ENCODE measurements at places on chromosomes 16 and 17.

DNA sequence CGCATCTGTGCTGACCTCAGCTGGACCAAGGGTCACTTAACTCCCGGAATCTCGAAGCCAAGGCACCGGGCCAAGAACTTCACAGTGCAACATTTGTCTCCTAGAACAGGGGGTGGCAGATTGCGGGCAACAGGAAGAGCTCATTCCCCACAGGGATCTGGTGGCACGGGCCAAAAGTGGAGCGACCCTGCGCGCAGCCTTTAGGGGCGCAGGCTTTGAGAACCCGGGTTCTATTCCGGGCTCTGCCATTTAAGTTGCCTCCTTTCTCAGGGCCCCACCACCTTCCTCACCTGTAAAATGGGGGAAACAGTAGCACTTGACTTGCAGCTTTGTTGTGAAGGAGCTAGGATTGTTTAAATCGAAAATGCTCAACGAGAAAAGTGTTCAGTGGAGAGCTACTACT lies 651 bp downstream of the SHMT1 start:
- no peak for DNase-seq

DNA sequence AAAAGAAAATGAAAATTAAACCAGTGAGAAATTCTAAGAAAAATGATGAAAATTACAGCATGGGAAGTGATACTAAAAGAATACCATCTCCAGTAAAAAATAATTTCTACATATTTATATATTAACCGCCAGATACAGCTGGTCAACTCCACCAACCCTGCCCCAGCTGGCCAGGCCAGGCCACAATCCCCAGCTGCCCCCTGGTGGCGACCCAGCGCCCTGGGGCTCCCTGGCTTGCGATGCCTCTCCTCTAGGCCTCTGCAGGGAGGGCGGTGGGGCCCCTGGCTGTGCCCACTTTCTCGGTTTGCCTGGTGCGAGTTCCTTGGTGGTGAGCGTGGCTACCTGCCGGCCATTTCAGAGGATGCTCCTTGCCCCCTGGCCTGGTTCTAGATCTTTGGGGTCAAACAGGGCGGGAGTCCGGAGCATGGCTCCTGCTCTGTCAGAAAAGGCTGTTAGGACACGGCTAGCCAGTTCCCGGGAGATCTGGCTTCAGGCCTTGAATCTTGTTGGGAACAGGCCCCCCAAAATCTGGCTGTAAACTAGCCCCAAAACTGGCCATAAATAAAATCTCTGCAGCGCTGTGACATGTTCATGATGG lies 14.5 kb downstream of the GLIS2 start:
- DNase-seq: no peak

GRCh38 chr17:72332367-72332766 lies 211.5 kb downstream of the SOX9 start:
- DNase-seq: no peak

DNA sequence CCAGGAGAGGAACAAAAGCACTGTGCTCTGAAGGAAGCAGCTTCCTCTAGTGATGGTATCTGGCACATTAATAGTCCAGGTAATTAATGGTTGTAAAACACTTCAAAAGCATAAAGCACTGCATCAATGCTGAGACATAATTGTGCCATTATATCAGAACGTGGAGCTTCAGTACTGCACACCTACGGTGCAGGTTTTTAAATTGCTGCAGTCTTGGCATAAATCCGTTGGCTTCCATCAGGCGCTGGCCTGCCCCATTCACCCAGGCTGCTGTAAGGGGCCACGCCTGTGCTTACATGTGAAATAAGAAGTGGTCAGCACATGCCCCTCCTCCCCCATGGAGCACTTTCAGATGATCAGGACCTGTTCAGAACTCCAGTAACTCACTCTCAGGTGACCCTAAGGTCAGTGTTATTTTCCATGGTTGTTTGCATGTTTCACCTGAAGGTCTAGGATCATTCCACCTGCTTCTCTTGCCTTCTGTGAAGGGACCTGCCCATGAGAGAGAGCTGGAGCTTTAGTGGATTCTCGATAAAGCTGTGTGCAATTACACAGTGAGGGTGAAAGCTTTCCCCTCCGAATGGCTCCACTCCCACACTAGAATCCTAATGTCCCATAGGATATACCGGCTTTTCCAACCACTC lies 345.3 kb downstream of the CA10 start:
- DNase-seq: no peak

- no peak for DNase-seq
Observed at GRCh38 chr16:3623642-3624041, 12.2 kb upstream of the SLX4 start.

DNA sequence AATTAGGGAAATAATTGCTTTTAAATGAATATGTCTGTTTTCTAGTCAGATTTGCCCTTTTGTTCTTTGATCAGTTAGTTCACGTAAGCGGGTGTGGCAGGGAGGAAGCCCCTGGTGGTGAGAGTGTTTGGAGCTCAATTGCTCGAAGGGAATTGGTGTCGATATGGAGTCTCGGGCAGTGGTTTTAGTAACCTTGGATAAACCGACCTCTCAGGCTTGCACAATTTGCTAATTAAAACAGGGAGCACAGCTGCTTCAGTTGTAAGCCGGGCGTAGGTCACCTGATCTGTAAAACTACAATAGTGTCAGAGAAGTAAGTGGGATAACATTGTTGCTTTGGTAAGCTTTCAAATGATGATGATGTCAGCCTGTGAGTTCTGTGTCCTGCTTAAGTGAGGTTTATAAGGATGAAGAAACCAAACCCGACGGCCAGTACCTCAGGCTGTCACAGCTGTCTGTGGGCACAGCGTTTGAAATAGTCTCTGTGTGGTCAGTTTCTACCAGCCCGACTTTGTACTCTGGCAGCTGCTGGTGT lies 2.9 kb downstream of the ZNF750 start:
- no peak for DNase-seq

DNA sequence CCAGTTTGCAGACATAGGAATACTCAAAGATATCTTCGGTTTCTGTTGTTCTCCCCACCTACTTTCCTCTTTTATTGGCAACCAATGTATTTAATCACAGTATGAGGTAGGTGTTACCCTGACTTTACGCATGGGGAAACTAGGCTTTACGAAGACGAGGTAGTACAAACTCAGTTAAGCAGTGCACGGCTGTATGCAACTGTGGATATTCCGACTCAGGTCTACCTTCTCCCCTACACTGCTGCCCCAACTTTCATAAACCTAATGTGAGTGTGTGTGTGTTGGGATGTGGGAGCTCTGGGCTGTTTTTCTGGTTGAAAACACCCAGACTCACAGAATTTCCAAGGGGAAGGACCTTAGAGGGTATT lies 1.2 kb upstream of the GPT2 start:
- DNase-seq: no peak

DNA sequence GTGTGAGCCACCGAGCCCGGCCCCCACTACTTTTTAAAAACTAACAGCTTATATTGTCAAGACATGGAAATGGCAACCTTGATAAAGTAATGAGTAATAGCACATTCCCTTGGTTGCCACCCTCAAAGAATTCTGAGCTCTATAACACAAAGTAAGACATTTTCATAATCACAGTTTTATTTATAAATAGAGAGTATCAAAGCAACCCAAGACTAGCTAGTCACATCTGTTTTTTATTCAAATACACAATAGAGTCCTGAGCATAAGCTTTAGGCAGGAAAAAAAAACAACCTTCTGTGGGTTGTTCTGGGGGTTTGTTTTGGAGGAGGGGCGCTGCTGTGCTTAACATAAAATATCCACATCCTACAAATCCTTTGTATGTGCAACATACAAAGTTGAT lies 68.7 kb downstream of the CEP95 start:
- DNase-seq: no peak

- DNase-seq: no peak
Observed at GRCh38 chr16:19601083-19601976, 45.8 kb downstream of the VPS35L start.

- no peak for DNase-seq
Observed at GRCh38 chr16:88907768-88908167, 41.3 kb upstream of the PABPN1L start.

DNA sequence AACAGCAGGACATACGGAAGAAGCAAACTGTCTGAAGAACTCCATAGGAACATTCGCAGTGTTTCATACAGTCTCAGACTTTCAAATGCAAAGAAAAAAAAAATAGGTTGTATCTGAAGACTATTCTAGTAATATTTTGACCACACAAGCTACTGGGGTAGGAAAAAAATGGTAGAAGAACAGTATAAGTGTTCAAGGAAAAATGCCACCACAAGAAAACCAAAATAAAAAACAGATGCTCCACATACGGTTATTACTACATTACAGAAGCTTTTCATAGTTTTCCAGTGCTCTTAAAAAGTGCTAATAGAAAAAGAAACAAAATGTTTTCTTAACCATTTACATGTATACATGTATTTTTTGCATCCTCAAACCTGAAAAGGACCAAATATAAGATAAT lies 3.7 kb downstream of the NCOR1 start:
- no peak for DNase-seq

DNA sequence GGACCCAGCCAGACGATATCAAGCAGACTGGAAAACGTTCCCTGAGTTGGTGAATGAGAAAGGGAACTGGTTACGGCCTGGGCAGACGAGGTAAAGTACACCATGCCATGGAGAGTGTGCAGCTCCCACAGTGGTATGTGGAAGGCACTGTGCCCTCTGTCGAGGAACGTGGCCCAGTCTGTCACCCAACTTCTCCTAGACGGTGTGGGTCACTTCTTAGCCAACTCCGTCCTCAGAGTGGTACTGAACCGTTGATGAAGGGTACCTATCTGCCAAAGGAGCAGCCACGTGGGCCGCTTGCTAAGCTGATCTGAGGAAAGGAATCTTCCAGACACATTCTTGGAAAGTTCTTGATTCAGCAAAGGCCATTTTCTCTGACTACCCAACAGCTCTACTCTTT lies 56.0 kb upstream of the AXIN2 start:
- no peak for DNase-seq

- DNase-seq: peak; percentile 67
Observed at GRCh38 chr16:75653922-75654321, 6.3 kb downstream of the TERF2IP start.

GRCh38 chr16:87210894-87211293 lies 106.3 kb downstream of the C16orf95 start:
- no peak for DNase-seq

- no peak for DNase-seq
Observed at GRCh38 chr16:67673712-67674580, 7.3 kb downstream of the C16orf86 start.

GRCh38 chr17:42313773-42314566 lies 25.7 kb downstream of the STAT5A start:
- DNase-seq: no peak

DNA sequence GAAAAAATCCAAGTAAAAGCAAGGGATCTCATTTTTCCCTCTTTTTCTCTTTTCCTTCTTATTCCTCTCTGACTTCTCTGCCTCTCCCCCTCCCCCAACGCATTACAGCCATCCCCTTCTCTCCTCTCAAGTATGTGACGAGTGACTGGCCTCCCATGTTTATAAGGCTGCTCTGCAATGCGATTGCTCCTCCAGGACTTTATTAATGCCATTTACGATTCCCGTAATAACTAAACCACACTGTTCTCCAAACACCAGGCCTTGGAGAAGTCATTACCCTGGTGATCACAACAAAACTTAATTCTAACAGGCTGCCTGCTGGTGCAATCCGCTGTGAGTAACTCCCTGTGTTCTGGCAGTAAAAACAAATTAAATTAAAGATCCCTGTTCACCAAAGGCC lies 88.8 kb downstream of the HS3ST3B1 start:
- peak; percentile 10 for DNase-seq

DNA sequence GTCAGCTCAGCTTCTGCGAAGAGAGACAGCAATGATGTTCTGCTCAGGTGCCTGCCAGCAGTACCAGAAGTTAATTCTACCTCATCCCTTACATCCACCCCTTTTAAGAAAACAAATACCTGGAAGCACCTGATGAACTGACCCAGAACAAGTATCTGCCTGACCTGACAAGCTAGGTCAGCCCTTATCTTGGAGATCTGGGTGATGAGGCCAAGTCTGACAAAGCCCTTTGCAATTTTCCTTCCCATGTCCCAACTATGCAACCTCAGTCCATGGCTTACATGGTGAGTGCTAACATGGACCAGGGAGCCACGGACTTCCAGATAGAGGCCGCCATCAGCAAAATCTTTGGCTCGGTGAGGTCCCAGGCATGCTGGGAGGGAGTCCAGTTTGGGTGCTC lies 3.6 kb downstream of the ACADVL start:
- no peak for DNase-seq

DNA sequence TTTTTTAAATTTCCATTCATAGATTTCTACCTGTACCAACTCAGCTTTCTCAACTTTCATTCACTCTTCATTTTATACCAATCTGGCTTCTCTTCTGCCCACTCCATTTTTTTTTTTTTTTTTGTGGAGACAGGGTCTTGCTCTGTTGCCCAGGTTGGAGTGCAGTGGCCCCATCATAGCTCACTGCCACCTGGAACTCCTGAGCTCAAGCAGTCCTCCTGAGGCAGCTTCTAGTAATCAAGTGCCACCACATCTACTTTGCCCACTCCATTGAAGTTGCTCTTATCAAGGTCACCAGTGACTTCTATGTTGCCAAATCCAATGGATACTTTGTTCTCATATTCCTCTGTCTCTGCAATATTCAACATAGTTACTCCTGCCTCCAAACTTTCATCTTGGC lies 1.7 kb downstream of the SUPT6H start:
- DNase-seq: no peak

- DNase-seq: no peak
Observed at GRCh38 chr17:34434052-34434451, 71.0 kb upstream of the CCL1 start.

DNA sequence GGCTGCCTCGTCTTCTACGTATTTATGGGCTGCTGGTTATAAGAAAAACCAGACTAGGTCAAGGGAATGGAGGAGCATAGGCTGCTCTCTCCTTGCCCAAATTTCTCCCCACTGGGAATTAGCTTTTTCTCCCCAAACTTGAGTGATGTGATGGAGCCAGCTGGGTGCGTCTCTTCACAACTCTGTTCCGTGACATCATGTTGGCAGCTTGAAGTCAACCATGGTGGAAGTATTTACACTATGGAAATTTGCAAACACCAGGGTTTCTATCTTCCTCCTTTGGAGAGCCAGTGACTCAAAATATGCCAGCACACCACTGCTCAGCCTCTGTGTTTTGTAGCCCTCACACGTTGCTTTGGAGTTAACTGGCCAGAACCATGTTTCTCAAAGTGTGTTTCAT lies 78.1 kb downstream of the OR1D5 start:
- DNase-seq: no peak

DNA sequence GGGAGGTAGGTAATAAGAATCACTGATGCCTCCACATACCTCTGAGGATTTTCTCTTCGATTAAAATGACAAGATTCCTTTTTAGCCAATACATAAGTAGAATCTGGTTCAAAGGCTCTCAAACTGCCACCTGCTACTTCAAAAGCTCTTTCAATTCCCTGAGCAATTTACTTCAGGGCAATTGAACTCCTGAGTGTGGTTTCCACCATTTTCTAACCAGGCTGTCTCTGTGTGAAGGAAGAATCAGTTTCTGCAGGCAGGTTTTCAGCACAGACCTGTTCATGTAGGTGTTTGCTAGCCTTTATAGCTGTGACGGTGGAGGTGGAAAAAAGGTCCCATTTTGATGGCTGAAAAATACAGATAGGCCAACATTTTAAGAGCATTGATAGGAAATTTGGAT lies 18.2 kb upstream of the HS3ST3B1 start:
- no peak for DNase-seq

DNA sequence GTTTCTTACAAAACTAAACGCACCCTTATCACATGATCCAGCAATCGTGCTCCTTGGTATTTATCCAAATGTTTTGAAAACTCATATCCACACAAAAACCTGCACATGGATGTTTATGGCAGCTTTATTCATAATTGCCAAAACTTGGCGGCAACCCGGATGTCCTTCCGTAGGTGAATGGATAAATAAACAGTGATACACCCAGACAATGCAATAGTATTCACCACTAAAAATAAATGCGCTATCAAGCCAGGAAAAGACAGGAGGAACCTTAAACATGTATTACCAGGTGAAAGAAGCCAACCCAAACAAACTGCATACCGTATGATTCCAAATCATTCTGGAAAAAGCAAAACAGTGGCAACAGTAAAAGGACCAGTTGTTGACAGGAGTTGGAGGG lies 10.0 kb downstream of the SPATA32 start:
- no peak for DNase-seq

All from BJ (cell line).